ENCODE measurements at places on chromosomes 11 and 22. TPM values are rescaled to one million over a fixed set of nuclear protein-coding genes. Genes with fewer than 3 reads are reported as not detected.
A peak's percentile ranks its signal among the peaks of the same experiment; 100 is the strongest.

Gene LAYN
- total RNA-seq = 4.3 TPM

DNA sequence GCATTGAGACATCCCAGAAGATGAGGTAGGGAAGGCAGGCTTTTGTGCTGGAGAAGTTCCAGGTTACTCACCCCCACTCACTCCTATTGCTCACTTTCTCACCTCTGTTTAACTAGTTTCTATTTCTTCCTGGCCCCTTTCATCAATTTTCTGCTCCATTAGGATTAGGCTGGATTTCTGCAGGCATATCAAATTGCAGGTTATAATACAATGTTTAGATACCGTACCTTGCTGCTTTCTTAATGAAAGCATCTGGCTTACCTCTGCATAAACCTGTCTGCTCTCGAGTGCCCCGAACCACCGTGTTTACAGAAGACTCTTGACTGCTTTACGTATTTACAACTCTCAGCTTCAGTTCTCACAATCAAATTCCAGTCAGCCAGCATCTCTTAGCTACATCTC is 173.7 kb downstream of the ADAMTS15 start:
- H3K4me3 ChIP-seq = no peak overlapping the region
- H3K36me3 ChIP-seq = no peaks in the 10 kb centered on the region
- no peak for DNase-seq

DNA sequence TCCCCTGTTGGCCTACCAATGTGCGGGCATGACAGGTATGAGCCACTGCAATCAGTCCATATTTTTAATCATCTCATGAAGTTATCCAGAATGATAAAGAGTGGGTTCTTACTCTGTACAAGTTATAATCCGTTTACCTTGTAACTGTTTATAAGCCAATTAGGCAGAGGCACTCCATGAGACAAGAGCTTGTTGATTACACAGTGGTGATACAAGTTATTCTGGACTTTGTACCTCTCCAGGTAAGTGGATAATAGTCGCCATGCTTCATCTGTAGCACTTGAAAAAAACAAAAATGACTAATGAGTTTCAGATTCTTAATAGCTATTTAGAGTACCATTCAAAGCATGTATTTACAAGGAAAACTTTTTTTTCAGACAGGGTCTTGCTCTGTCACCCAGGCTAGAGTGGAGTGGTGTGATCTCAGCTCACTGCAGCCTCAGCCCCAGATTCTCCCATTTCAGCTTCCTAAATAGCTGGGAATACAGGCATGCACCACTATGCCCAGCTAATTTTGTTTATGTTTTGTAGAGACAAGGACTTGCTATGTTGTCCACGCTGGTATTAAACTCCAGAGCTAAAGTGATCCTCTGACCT is 17.7 kb upstream of the FNBP4 start:
- H3K27ac ChIP-seq = peak overlapping the region; percentile 30
- no peaks in the 10 kb centered on the region for H3K4me1 ChIP-seq
- no peak for DNase-seq

GRCh38 chr11:119739021-119739703 is 10.2 kb upstream of the NECTIN1 start:
- H3K27me3 ChIP-seq = peaks cover 5% of the 10 kb centered on the region
- H3K4me3 ChIP-seq = no peak overlapping the region
- no peaks in the 10 kb centered on the region for H3K36me3 ChIP-seq
- H3K27ac ChIP-seq = no peak overlapping the region

DNA sequence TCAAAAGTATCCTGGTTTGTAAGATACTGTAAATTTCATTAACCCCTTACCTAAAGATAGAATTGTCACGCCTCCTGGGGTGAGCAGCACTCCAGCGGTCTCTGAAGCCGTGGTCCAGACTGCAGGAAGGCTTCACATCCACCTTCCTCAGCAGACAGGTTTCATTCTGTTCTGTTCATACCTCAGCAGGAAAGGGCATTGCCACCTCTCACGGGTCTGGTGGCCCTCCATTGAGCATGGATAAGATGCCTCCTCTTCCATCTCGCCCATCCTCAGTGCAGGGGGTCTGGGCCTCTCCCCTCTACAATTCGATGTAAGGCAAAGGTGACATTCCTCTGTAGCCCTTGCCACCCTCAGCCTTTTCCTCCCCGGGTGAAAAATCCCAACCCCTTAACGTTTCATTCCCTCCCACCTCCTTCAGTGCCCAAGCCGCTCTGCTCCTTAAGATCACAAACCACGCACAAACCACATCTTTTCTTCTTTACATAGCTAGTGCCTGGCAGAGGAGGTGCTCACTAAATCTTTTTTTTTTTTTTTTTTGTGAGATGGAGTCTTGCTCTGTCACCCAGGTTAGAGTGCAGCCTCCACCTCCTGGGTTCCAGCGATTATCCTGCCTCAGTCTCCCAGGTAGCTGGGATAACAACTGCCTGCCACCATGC is 28.5 kb downstream of the RPUSD4 start:
- no peak for DNase-seq
- H3K36me3 ChIP-seq = no peaks in the 10 kb centered on the region
- no peaks in the 10 kb centered on the region for H3K27me3 ChIP-seq
- no peaks in the 10 kb centered on the region for H3K4me1 ChIP-seq
- no peak overlapping the region for H3K27ac ChIP-seq
- H3K4me3 ChIP-seq = no peak overlapping the region

Data from Peyer's patch (tissue), 4 donors.